ENCODE measurements at places on chromosomes 4 and X.

DNA sequence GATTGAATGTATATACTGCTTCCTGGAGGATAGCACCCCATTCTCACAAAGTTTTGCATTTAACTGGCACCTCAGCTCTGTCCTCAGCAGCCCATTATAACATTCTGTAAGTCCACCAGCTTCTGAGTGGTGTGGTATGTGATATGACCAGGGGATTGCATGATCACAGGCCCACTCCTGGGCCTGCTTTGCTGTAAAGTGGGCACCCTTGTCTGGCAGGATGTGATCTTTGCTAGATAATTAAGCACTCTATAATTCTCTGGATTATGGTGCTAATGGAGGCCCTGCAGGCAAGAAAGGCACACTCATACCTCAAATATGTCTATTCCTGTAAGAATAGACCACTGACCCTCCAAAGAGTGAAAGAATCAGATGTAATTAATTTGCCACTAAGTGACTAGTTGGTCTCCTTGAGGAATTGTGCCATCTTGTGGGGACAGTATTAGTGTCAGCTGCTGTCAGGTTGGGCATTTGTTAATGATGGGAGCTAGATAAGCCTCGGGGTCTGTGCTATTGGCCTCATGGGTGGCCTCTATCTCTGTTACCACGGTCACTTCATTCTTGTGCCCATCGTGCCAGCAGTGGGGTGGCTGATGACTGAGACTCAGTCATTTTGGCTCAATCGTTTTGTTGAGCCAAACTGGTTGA lies 2.2 kb upstream of the CFI start:
- DNase-seq, result no peak

GRCh38 chrX:139832718-139833309 lies 100.0 kb downstream of the ATP11C start:
- DNase-seq, result no peak

DNA sequence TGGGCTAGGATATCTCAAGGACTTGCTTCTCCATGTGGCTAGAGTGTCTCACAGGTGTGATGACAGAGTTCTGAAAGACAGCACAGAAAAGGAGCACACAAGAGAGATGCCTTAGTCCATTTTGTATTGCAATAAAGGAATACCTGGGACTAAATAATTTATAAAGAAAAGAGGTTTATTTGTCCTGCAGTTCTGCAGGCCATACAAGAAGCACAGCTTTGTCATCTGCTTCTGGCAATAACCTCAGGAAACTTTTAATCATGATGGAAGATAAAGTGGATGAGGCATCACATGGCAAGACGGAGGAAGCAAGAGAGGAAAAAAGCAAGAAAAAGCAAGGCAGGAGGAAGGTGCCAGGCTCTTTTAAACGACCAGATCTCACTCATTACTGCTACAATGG lies 126.9 kb downstream of the ADAMTS3 start:
- no peak for DNase-seq

DNA sequence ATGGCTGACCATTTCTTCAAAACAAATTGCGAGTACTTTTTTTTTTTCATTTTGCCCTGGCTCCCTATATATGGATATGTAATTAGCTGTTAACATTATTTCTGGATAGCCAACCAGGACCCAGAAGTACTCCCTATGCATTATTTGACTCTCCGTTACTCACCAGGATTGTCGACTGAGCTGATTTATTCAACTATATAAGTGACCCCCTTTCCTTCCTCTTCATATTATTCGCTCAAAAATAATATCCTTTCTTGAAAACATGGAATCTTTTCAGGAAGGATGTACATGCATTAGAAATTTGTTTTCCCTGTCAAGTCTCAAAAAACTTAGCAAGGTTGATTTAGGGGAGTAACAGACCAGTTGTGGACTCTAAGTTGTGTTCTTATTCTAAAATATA lies 114.1 kb upstream of the KLHL4 start:
- no peak for DNase-seq

- no peak for DNase-seq
These were observed 118.1 kb downstream of the SMIM20 start for GRCh38 chr4:26032142-26032541.

GRCh38 chr4:15006416-15007024 lies 4.2 kb downstream of the CPEB2 start:
- DNase-seq, result no peak

GRCh38 chr4:186982160-186982559 lies 258.5 kb upstream of the FAT1 start:
- no peak for DNase-seq

GRCh38 chr4:26056406-26056805 lies 142.4 kb downstream of the SMIM20 start:
- DNase-seq, result no peak

DNA sequence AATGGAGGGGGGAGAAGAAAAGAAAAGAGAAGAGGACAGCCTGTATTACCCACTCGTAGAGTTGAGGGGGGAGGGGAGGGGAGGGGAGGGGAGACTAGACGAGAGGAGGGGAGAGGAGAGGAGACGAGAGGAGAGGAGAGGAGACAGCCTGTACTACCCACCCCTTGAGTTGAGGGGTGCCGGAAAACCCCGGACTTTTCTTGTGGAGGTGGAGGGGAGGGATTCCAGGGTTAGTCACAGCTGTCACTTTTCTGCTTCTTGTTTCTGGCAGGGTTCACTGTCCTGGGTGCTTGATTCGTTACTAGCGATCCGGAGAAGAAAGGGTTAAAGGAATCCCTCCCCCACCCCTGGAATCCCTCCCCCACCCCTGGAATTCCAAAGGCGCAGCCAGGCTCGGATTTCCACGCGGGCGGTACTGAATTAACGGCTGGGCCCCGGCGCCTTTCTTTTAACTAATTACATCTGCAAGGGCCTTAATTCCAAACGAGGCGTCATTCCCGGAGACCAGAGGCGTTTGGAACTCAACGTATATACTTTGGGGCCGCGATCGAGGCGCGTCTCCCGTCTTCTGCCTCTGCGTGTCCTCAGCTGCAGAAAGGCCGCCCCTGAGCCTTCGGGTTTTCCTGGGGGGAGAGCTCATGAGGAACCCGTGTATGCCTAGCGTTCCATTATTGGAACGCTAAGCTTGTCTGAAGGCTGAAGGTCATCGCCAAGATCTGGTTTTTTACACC lies 20.1 kb upstream of the CSF2RA start:
- no peak for DNase-seq

DNA sequence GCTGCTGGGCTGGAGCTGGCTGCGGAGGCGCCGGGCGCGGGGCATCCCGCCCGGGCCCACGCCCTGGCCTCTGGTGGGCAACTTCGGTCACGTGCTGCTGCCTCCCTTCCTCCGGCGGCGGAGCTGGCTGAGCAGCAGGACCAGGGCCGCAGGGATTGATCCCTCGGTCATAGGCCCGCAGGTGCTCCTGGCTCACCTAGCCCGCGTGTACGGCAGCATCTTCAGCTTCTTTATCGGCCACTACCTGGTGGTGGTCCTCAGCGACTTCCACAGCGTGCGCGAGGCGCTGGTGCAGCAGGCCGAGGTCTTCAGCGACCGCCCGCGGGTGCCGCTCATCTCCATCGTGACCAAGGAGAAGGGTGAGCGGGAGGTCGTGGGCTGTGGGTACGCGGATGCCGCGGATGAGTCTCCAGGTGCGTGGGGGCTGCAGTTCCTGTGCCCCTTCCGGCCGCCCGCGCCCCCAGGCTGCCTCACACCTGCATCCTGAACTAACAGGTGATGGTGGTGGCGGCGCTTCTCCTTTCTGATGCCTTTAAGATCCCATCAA lies 499 bp downstream of the CYP2U1 start:
- DNase-seq, result peak; percentile 9

DNA sequence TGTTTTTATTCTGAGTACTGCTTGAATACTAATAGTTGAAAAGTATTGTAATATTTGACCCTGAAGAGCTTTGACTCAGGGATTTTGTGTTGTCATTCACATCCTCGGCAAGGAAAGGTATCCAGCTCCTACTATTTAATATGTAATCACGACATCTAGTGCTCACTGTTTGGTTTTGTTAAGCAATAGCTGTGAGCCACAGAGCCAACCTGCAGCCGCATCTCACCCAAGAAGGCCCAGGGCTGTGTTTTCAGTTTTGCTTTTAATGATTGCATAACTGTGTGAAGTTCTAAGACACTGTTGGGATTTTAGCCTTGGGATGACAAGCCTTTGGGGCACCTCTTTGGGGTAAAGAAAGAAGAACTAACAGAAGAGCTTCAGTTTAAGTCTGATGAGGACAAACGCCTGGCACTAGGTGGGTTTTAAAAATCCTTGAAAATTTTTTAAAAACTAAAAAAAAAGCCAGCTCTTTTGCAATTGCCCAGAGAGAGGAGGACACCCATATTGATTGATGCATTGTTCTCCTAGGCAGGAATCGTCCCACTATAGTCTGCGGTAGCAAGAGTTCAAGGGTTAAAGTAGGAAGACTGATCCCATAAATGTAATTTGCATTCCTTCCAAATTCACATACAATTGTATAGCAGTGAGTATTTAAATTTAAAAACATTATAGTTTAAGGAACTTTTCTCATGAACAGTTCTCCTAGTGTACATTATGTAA lies 157.8 kb downstream of the RELL1 start:
- DNase-seq, result no peak

DNA sequence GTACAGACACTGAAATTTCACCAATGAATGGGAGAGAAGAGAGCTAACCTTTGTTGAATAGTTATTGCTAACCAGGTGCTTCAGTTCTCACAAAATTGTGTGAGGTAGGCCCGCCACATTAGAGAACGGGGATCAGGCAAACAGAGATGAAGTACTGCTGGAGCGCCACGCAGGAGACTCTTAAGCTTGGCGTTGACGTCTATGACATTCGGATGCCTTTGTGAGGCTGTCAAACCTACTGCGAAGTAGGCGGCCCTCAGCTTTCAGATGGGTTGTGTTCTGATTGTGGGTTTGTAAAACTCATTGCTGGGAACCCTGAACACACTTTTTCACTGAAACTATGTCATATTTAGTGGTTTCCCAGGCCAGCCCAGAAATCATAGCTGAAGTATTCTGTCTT lies 173.6 kb downstream of the CBR4 start:
- no peak for DNase-seq

GRCh38 chr4:32462944-32463343 lies 1742.8 kb downstream of the PCDH7 start:
- DNase-seq, result no peak

GRCh38 chrX:132786217-132786616 lies 172.2 kb downstream of the HS6ST2 start:
- no peak for DNase-seq

DNA sequence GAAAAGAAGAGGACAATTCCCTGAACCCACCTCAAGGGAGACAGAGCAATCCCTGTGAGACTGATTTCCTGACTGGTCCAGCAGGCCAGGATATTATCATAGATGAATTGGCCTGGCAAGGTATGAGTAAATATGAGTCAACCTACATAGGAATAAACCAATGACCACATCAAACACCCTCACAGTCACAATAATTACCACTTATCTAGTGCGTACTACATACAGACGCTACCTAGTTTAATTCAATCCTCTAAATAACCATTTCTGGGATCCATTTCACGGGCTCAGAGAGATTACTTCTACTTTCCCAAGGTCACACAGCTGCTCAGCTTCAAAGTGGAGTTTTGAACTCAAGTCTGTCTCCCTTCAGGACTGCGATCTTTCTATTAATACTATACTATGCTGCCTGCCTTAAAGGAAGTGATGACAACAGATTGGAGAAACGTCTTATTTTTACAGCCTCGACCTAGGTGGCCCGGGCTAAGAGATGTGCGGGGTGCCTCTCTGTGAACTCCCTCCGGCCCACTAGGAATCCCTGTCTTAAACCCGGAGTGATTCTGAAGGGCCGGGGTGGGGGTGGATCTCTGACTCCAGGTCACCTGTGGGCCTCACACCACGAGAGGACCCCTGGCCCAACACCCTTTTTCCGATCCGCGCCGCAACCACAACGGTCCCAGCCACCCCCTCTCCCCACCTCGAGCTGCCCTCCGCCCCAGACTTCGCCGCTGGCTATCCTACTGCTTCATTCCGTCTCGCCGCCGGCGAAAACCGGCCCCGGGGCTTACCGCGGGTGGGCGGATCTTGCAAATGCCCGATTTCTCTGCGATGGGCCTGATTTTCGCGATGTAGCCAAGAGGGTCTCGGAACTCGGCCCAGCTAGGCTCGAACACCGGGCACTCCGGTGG lies 800 bp downstream of the KDM5C start:
- DNase-seq, result peak; percentile 3

DNA sequence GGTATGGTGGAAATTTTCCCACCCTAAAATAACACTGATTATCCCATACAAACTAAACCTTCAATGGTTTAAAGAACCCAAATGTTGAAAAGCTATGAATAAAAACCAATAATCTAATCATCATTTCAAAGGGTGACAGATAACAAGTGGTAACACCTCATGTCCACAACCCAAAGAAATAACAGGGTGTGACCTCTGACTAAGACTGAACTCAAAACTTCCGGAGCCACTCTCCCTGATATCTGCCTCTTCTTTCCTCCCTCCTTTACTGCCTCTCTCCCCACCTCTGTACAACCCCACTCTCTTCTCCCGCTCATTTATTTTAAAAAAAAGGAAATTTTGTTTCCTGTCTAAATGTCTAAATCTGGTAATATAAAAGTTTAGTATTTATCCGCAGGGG lies 11.5 kb downstream of the FBXW7 start:
- no peak for DNase-seq

DNA sequence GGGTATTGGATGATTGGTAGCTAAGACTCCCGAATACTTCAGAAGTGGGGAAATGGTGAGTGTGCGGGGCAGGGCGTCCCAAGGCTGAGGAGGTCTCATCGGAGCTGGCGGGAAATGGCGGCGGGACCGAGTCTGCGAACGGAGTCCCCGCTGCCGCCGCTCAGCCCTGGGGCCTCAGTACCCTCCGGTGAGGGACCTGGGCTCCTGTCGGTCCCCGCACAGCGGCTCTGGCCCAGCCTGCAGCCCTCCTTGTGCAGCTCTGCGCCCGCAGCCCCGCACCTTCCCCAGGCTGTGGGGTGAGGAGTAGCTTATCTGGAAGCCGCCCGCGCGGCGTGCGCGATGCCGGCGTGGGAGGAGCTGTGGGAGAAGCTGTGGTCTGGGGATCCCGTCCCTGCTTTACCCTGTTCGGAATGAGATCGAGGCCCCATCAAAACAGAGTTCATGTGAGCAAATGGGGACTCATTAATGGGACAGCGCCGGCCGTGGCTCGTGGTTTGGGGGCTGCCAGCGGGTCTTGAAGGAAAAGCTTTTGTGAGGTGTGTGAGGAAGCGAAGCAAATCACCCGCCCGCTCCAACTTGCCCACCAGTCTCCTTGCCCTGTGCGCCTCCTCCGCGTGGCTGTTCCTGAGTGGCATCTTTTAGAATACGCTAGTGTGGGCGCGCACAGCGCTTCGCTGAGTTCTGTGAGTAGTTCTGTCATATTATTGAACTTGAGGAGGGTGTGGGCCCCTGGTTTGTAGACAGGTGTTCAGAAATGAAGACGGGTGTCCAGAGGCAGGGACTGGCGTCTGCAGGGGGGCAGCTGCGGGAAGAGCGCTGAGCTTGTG lies 531 bp downstream of the ZNF141 start:
- no peak for DNase-seq

DNA sequence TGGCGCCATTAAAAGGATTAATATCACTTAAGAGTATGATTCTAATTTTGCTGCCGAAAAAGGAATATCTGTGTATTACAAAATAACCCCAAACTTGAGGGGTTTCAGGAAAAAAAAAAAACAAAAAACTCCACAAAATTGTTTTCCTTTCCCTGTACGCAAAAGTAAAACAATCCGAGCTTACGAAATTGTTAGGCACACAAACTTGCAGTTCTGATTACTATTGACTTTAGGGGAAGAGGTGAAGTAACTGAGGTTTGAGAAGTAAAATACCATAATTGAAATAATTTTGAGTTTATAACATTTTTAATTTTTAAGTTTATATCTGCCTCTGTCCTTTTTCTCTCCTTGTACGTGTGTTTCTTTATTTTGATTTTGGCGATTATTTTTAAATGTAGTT lies 64.8 kb downstream of the USP9X start:
- DNase-seq, result no peak

All from activated effector memory CD4-positive, alpha-beta T cell treated with Interleukin-2 at 50 U/mL for 16 hours (primary cell).